ENCODE measurements at places on chromosomes 6 and 20.

DNA sequence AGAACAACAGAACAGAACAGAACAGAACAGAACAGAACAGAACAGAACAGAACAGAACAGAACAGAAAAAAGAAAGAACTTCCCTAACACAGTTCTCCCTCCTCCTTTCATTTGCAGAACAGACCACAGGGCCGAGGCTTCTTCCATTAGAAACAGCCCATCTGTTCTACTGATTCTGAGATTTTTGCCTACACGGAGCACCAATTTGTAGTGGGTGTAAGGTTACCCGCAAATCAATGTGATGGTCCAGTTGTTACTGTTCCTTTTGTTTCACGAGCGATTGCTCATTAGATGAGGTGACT lies 734 bp upstream of the OGFRL1 start:
- DNase-seq = no peak

DNA sequence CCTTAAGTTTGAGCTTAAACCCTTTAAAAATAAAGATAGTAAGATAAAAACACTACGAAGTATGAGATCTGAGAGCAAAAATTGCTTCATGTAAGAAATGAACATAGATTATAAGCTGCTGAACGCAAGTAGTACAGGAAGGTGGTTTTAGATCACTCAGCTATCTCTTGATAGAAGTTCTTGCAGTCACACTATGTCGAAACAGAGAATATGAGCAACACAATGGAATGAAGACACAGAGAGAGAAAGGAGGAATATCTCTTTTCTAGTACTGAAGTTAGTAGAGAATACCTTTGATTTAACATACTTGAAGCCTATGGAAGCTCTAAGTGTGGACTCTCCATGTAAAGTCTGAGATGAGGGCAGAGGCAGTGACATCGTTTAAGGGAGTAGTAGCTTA lies 162.7 kb downstream of the CDK19 start:
- DNase-seq = no peak

DNA sequence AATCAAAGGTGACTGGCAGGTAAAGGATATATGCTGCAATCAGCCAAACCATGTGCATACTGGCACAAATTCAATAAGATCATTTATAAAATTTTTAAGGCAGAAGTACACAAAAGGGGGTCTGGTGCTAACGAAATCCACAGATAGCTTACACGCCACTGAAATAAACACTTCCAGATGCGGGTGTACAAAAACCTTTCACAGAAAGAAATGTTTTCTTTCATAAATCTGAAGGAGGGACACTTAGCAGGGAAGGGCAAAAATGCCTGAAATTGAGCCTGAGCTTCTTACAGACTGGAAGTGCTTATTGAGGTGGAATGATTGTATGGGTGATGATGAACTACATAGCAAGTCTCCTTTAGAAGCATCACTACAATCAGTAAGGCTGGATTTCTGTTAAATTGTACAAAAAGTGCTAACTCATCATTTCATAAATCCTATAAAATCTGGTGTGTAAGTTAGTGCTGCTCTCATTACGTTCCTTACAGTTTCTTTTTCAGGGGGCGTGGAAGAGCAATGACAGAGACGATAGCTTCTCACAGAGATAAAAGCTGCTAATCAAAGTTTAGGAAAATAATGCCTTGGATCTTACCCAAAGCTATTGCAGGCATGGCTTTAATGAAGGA lies 409.3 kb upstream of the RUNX2 start:
- no peak for DNase-seq

DNA sequence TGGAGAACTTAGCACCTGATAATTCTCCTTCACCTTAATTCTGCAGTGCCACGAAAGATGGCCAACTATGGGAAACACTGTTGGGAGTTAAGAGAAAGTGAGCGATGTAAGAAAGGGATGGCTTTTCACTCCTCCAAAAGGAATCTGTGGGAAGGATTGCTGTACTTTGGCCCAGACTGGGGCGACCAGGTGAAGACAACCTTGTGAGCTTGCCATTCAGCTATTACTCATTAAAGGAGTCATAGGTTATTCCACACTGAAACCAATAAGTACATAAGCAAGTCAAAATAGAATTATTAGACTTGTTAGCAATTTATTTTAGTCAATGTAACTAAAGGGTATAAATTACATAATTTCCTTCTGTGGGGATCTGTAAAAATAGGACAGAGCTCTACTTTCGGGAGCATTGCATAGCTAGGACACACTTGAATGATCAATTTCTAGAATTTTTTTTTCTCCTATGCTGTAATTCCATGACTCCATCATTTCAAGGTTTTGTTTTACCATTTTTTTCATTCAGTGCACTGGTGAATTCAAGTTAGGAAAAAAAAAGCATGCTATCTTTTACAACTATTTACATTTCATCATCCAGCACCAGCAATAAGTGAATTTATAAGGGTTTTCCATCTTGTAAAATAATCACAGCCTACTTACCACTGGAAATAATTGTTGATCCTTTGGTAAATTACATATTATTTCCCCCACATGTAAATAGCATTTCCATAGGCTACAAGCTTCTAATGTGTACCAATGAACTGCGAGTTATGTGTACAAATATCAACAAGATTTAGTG lies 231.7 kb downstream of the SIM1 start:
- DNase-seq = no peak

DNA sequence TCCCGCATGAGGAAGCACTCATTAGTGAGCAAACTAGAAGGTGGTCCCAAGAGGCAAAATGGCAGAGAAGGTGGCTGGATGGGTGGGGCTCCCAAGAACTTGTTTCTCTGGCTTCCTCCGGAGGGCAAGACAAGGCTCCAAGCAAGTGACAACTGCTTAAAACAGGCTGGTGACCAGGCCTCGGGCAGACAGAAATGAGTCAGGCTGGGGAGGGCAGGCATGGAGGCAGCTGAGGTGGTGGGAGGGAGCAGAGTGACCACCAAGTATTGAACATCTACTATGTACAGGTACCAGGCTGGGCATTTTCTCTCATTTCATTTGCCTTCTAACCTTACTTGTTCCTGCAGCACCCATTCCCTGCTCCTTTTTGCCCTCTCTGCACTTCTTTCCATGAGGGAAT lies 33.4 kb downstream of the TNXB start:
- no peak for DNase-seq

GRCh38 chr6:117548797-117549301 lies 53.5 kb downstream of the GOPC start:
- no peak for DNase-seq

GRCh38 chr20:59002874-59003399 lies 4.1 kb downstream of the CTSZ start:
- DNase-seq = no peak

DNA sequence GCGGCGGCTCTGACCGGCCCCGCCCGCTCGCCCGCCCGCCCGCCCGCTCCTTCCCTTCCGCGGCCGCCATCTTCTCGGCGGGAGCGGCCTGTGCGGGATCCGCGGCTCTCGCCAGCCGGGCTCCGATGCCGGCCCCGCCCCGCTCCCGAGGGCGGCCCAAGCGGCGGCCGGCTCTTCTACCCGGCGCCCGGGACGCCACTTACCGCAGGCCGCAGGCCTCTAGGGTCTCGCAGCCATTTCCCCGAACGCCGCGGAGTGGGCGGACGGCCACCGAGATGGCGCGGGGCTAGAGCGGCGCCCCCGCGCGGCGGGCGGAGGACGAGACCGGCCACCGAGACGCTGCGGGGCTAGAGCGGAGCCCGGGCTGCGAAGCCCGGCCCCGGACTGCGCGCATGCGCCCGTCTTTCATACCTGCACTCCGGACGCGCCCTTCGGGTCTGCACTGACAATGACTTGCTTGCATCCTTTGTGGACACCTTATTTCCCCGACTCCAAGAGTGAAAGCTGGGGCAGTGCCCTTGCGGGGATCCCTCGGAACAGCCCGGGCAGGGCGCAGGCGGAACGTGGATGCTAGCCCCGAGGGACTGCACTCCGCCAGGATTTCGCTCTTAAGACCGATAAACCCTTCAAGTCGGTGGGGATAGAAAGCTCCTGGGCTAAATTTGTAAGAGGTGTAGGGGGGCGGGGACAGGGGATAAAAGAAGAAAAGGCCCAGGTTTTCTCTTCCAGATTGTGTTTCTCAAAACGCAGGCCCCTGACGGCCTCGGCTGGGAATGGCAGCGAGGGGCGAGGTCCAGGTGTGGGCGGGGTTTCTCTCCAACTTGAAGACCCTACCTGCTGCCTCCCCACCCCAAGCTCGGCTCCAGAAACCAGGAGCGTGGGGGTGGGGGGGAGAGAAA lies at the start of gene DIDO1:
Gene DIDO1 (minus strand): TSS at position 277 of the 899 bp plus-strand sequence.
- peak; percentile 97 for DNase-seq

DNA sequence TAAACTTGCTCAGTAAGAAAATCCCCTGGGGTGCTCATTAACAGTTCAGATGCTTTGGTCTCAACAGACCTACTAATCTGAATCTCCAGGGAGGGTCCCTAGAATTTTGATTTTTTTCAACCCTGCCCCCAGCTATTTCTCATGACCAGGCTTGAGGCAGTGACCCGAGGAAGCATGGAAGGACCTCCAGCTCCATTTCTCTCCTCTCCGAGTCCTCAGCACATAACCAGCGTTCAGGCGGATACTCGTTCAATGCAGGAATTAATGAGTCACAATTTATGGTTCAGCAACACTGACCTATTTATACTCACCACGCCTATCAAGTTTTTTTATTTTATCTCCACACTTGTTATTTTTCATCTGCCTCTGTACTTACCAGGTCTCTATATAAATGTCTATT lies 369.2 kb upstream of the CDH4 start:
- no peak for DNase-seq

DNA sequence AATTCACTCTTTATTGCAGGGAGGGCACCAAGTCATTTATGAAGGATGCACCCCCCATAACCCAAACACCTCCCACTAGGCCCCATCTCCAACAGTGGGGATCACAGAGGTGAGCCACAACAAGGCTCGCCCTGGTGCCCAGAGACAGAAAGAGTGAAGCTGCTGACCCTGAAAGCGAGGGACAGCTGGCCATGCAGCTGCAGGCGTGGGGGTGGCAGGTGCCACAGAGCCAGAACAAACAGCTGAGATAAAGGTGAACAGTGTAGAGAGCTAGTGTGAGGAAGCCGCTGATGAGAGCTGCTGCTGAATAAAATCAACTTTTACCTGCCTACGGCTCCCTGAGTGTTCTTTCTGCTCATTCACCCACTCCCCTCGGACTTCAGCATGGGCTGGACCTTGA lies 18.8 kb upstream of the RGS17 start:
- no peak for DNase-seq

GRCh38 chr6:142413111-142413510 lies 111.3 kb downstream of the ADGRG6 start:
- DNase-seq = no peak

DNA sequence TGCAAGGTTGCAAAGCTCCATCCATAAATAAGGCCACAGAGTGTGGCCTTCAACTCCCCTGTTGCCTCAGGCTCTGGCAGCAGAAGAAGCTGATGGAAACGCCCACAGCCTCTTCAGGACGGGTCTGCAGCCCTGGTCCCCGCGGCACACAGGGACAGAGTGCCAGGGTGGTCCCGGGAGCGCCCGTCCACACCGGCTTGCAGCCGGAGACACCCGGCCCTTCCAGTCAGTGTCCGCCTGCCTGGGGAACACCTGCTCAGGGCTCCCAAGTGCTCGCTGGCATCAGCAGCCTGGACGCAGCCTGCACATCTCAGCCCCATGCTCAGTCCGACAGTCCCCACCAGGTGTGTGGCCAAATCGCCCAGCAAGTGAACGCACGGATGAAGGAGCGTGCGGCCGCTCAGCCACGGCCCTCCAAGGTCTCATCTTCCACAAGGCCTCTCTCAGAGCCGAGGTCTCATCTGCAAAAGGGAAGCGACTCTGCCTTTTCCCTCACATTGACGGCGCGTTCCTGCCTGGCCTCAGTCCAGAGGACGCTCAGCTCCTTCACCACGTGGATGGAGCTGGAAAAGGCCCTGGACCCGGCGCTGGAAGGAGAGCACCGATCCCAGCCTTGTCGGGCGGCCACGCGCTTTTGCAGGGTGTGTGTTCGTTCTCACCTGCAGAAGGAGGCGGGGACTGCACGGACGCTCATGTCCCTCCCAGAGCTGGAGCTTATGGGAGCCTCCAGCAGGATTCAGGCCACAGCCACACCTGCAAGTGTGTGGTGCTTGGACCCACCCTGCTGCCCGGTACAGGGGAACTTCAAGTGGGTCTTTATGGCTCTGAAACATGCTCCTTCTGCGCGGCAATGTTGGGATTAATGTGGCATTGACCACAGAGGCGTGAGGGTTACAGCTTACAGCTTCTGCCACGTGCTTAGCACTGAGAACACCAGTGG lies 180.4 kb downstream of the DLL1 start:
- DNase-seq = no peak

DNA sequence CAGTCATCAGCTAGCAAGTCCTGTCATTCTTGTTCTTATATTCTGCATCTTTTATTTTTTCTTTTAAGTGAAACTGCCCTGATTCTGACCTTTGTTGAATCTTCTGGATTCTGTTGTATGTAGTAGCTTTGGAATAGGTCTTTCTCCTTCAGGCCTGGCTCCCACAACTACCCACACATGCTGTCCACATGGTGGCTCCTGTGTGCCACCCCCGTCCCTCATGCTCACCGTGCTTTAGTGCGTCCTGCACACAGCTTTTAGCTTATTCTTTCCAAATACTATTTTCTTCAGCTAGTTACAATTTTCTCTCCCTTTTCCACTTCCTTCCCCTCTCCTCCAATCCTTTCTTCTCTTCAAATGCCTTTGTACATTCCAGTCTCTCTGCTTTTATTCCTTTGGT lies 61.8 kb downstream of the CTNNBL1 start:
- no peak for DNase-seq

- no peak for DNase-seq
Measured at GRCh38 chr20:17794400-17794799, 94.6 kb downstream of the BANF2 start.

GRCh38 chr6:36804563-36804962 lies 34.7 kb downstream of the CPNE5 start:
- no peak for DNase-seq

GRCh38 chr6:135493218-135493961 lies 4.2 kb downstream of the AHI1 start:
- no peak for DNase-seq

- no peak for DNase-seq
Measured at GRCh38 chr6:160812097-160812496, 110.1 kb downstream of the PLG start.

DNA sequence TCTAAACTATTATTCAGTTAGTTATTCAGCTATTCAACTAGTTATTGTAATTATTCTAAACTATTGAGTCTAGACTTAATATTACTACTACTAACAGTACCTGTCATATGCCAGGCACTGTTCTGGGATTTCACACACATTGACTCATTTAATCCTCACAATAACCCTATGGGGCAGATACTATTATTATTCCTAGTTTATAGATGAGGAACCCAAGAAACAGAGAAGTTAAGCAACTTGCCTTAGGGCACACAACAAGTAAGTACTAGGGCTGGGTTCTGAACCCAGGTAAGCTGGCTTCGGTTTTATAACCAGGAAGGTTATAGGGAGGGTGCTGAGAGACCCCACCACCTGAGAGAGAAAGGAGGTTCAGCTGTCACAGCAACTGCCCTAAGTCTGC lies 7.8 kb downstream of the TEAD3 start:
- no peak for DNase-seq

- no peak for DNase-seq
Measured at GRCh38 chr6:167125410-167125809, 2.5 kb downstream of the CCR6 start.
